Subcutaneous preadipocyte (primary cell): ENCODE measurements at places on chromosomes 7 and 10. TPM values are rescaled to one million over a fixed set of nuclear protein-coding genes. Genes with fewer than 3 reads are reported as not detected.

ST7 gene
- 15.8 and 21.1 TPM in 2 replicates for total RNA-seq

SPDYE16 gene
- under 0.01 TPM in 1 of 2 replicates, not detected in the other for total RNA-seq

PSTK gene
- total RNA-seq, result 3.3 and 4.4 TPM in 2 replicates

TMEM270 gene
- total RNA-seq, result not detected in 2 replicates

MSMB gene
- not detected in 2 replicates for total RNA-seq

GIMAP6 gene
- under 0.01 TPM in 1 of 2 replicates, not detected in the other for total RNA-seq

MYO3A gene
- total RNA-seq, result not detected in 2 replicates

GIGYF1 gene
- total RNA-seq, result 16.2 and 22.9 TPM in 2 replicates

PSMC2 gene
- total RNA-seq, result 166 and 193 TPM in 2 replicates

KCNH2 gene
- not detected in 2 replicates for total RNA-seq
